ENCODE measurements at places on chromosomes 5 and 9.

- no peak for DNase-seq
These were observed 78.3 kb upstream of the NIPAL4 start for GRCh38 chr5:157381746-157382145.

DNA sequence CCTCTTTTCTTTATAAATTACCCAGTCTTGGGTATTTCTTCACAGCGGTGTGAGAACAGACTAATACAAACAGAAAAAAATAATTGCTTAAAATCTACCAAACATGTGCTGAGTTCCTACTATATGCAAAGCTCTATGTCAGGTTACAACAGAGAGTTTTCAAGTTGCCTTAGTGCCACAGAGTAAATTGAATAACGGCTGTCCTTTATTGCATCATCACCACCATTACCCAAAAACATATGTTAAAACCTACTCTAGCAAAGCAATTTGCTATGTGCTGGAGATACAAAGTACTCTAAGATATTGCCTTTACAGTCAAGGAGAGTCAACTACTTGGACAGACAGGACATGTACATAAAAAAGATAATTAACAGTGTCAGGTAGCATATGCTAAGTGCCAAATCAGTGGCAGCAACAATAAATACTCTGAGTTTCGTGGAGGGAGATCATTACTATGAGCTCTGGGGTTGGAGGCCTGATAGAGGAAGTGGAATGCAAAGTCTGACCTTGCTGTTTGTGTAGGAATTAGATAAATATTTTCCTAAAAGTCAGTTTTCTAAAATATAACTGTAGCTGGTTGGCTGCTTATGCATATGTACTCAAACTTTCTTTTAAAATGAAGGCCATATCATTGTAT lies 1058.7 kb upstream of the WWC1 start:
- DNase-seq: peak; percentile 40

GRCh38 chr5:172773481-172774469 lies 2.8 kb upstream of the DUSP1 start:
- DNase-seq: peak; percentile 78

- DNase-seq: no peak
These were observed 20.7 kb upstream of the EBF1 start for GRCh38 chr5:159120446-159120845.

DNA sequence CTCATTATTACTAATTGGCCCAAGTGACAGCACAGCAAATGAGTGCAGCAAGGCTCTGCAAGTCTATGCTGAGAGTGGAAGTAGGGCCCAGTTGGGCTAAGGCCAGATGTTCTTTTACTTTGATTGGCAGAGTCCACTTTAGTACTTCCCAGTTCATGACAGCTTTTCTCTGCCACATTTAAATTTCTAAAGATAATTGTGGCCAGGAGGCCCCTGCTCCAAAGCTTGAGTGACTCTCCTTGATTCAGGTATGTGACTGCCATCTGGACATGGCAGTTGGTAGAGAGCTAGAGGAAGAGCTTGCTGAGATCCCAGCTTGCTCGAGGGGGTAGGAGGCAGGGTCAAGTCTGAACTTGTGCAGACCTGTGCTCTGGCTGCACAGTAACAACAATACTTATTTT lies 154.1 kb downstream of the CARTPT start:
- no peak for DNase-seq

DNA sequence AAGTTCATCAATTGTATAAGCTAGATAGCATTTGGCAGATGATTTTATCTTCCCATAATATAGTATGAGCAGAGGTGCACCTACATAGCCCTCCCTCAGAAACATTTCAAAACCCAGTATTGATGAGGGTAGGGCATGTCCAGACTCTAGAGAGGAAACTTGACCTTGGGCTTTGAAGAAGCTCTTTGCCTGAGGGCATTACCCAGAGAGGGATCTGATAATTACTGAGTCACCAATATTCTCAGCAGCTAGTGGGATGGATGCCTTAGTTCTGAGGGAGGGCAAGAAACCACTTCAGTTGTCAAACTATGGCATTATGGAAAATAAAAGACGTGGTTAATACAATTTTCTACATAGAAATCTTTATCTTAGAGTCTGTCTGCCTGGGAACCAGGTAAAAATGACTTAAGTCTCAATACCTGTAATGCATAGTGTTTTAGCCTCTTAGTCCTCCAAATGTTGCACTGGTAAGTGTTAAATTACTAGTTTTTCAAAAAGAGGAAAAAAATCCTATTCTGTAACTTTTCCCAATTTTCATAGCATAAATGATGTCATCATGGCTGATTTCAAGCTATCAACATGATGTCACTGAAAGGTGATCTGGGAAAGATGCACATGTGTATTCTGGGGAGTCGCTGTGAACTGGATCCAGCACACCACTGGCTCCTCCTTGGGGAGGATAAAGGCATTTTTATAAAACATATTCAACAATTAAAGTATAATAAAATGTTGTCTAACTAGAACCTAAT lies 809.0 kb downstream of the KCTD16 start:
- DNase-seq: no peak

- DNase-seq: no peak
These were observed 9.8 kb downstream of the NTNG2 start for GRCh38 chr9:132171702-132172101.

DNA sequence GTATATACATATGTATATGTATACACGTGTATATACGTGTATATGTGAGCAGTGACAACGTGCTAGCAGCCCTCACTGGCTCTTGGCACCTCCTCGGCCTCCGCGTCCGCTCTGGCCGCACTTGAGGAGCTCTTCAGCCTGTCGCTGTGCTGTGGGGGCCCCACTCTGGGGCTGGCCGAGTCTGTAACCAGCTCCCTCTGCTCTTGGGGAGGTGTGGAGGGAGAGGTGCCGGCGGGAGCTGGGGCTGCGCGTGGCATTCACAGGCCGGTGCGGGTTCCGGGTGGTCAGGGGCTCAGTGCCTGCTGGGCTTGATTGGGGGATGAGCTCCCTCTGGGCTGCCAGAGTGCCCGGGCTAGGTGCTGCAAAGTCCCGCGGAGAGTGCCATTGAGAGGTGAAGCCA lies 24.1 kb upstream of the OSMR start:
- no peak for DNase-seq

DNA sequence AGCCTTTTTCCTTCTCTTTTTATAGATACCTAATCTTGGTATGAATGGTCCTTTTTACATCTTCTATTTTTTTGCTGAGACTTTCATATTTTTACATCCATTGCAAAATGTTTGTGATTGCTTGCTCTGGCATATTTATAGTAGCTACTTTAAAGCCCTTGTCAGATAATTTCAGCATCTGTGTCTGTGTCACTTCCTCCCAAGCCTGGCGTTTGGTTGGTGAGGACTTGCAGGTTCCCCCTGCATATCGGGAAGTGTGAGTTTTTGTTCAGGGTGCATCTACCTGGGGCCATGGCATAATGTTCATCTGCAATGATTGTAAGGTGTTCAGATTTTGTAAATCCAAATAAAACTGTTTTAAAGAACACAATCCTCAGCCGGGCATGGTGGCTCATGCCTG lies 8.9 kb downstream of the FBXW5 start:
- DNase-seq: no peak

GRCh38 chr5:113223831-113224604 lies 210.8 kb downstream of the TSSK1B start:
- no peak for DNase-seq

- no peak for DNase-seq
These were observed 23.4 kb downstream of the IL33 start for GRCh38 chr9:6239048-6239461.
